Kasumi-1 (cell line): ENCODE measurements at places on chromosomes 6 and 20.

DNA sequence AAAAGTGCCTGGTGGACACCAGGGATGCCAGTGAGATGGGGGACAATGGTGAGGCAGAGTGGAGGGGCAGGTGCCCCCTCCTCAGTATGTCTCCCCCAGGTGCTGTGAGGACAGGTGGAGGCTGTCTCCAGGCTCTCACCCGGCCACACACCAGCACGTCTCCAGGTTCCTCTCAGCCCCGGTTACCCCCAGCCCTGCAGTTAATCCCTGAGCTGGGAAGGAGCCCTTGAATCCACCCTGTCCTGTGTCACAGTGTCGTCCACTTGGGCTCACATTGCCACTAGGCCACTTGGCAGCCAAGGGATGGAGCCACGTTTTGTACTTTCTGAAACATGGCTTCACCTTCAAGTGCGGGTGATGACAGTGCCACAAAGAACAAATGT, 21.7 kb upstream of the HLA-B start:
- DNase-seq = no peak

GRCh38 chr6:23478312-23478711, 647.7 kb upstream of the NRSN1 start:
- no peak for DNase-seq

GRCh38 chr6:160348223-160349019, at the start of gene SLC22A3:
Gene SLC22A3 (plus strand): TSS chr6:160348378. CDS start chr6:160348420, 42 bp downstream.
- no peak for DNase-seq

GRCh38 chr20:33359399-33360261, 41.7 kb downstream of the CDK5RAP1 start:
- no peak for DNase-seq

DNA sequence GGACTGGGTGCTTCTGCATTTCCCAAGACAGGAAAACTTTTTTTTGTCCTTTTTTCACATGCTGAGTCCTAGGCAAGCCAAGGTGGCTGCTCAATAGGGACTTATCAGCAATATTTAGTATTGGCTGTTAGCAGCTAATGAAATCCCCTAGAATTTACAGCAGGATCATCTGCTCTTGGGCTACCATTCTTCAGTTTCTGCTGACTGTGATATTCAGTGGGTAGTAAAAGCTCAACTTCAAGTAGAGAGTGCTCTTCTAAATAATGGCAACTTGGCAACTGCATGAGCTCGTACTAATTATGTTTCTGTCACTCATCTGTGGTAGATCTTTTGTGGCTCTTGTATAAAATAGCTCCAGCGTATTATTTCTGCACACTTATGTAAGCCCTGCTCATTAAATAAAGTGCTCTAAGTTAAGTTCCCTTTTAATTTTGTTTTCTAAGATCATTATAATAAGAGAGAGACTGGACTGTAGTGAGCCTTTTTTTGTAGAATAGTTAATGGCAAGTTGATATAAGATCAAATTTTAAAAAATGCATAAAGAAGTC, 110.3 kb downstream of the SLC35F1 start:
- no peak for DNase-seq

DNA sequence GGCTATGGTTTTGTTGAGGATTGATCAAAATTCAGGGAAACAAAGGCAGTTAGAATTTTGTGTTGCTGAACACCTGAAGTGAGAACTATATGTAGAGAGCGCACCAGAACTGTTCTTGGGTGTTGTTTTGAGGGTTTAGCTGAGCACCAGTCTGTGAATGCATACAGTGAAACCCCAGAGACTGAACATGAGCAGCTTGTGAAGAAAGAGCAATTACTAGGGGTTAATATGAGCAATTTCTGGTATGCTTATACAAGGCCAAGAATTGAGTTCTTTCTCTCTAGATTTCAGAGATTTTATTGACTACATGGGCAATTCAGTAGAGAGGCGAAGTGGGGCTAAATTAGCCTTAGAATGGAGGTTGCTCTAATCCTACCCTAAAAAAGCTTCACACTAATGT, 93.9 kb downstream of the CD2AP start:
- DNase-seq = no peak

DNA sequence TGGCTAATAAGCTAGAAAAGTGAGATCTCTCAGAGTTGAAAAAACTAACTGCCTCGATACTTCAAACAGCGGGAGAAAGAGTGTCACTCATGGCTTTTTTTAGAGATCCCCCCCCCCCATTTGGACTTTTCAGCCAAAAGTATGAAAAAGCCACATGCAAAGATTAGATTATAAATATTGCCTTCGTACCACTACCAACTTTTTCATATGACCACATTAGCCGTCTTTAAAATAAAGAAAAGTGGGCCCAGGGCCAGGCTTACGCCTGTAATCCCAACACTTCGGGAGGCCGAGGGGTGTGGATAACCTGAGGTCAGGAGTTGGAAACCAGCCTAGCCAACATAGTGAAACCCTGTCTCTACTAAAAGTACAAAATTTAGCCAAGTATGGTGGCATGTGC, 4.4 kb downstream of the PGK2 start:
- no peak for DNase-seq

- no peak for DNase-seq
Measured at GRCh38 chr6:50610562-50610961, 102.8 kb upstream of the TFAP2D start.

DNA sequence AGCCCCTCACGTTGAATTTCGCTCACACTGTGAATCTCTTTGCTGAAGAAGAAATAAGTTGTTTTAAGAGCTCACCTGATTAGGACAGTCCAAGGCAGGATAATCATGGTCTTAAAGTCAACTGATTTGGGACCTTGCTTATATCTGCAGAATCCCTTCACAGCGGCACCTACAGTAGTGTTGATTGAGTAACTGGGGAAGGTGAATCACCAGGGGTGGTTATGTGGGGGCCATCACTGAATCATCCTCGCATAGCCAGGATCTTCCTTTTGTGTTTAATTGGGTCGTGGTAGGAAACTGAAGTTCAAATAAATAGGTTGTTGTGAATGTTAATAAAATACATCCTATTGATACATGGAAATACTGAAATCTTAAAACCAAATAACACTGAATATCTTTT, 20.2 kb upstream of the MICA start:
- no peak for DNase-seq

- DNase-seq = no peak
Measured at GRCh38 chr6:30884521-30885480, 482 bp downstream of the DDR1 start.

DNA sequence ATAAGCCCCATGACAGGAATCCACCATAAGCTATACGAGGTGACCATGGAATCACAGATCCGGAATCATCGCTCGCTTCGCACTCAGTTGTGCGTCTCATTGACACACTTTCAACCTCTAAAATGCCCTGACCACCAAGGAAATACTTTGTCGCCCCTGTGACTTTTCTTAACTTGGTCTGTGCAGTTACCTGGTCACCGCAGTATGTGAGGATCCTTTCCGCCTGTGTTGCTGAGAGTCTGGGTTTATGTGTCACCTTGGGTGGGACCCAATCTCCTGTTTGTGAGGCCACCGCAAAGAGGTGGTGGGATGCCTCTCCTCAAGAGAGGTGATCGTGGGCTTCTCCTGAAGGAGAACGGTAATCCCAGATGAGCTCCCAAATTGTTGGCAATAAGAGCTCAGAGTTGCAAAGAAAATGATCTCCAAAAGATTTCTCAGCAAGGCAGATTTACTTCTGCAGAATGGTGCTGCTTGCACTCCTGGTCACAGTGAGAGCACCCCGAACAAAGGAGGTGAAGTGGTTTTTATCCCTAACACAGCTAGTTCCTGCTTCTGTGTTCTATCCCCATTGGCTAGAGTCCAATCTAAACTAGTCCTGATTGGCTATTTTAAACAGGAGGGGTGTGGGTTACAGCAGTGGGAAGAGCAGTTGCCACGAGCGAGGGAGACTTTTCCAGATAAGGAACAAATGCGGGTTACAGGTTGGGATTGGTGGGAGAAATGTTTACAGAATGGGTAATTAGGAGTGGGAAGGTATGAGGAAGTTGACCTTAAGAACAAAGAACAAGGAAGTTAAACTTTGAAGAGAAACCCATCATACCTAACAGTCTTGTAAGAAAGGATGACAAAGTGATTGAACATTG, 9.1 kb upstream of the ZNFX1 start:
- DNase-seq = peak; percentile 56

GRCh38 chr6:125041740-125042459, 79.7 kb downstream of the RNF217 start:
- no peak for DNase-seq

GRCh38 chr20:9302091-9302462, 212.3 kb upstream of the LAMP5 start:
- no peak for DNase-seq

- DNase-seq = no peak
Measured at GRCh38 chr6:25061289-25061936, 125.7 kb upstream of the RIPOR2 start.

DNA sequence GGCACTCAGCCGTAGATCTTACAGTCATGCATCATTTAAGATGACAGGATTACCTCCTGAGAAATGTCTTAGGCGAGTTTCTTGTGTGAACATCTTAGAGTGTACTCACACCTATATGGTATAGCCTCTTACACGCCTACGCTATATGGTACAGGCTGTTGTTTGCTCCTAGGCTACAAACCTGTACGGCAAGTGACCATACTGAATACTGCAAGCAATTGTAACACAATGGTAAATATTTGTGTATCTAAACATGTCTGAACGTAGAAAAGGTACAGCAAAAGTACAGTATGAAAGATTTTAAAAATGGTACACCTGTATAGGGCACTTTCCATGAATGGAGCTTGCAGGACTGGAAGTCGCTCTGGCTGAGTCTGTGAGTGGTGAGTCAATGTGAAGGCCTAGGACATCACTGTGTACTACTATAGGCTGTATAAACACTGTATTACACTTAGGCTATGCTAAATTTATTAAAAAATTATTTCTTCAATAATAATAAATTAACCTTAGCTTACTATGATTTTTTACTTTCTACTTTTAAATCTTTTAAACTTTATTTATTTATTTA, 541 bp upstream of the IL20RA start:
- no peak for DNase-seq

GRCh38 chr20:56796345-56796744, 167.2 kb downstream of the TFAP2C start:
- no peak for DNase-seq

GRCh38 chr6:63844287-63844686, 208.7 kb downstream of the PHF3 start:
- no peak for DNase-seq

GRCh38 chr20:25011261-25011660, 18.7 kb upstream of the APMAP start:
- no peak for DNase-seq

GRCh38 chr20:53623454-53624211, 30.0 kb upstream of the ZNF217 start:
- peak; percentile 88 for DNase-seq

- no peak for DNase-seq
Measured at GRCh38 chr6:105664931-105665330, 262.0 kb upstream of the PREP start.

DNA sequence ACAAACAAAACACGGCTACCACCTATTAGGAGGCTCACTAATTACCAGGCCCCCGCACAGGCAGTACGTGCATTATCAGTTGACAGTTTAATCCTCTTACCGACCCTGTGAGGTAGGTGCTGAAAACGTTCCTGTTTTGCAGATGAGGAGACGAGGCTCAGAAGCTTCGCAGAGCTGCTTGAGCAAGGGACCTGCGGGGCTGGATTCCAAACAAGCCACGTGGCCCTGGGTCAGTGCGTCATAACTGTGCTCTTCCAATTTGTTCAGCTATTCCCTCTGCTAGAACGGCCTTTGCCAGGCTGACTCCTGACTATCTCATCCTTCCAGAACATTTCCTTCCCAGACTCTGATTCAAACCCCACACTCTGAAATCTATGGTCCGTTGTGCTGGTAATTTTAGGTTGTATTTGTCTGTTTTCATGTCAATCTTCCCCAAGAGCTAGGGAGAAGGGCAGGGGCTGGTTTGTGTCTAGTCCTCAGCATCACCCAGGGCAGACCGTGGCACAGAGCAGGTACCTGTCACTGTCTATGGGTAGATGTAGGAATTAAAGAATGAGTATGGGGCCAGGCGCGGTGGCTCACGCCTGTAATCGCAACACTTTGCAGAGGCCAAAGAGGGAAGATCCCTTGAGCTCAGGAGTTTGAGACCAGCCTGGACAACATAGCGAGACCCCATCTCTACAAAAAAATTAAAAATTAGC, 28.8 kb upstream of the TLDC2 start:
- no peak for DNase-seq

- no peak for DNase-seq
Measured at GRCh38 chr20:63594043-63594561, 20.1 kb upstream of the HELZ2 start.

DNA sequence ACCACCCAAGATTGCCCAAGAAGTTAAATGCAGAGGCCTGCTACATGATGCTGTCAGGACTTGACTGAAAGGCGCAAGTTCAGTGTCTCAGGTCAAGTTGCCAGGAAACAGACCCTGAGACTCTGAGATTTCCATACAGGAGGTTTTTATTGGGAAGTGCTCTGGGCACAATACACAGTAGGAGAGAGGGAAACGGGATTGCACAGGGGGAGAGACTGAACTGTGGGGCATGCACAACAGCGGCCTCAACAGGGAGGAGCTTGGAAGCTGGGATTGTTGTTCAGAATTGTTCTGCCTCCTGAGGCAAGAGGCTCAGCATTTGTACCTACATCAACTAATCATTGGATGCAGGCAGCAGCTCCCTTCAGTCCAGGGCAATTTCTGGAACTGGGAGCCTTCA, 6.7 kb downstream of the STX11 start:
- no peak for DNase-seq

- DNase-seq = no peak
Measured at GRCh38 chr6:105135056-105135455, 44.8 kb downstream of the POPDC3 start.

- DNase-seq = no peak
Measured at GRCh38 chr6:88168362-88168761, 2.2 kb upstream of the CNR1 start.

DNA sequence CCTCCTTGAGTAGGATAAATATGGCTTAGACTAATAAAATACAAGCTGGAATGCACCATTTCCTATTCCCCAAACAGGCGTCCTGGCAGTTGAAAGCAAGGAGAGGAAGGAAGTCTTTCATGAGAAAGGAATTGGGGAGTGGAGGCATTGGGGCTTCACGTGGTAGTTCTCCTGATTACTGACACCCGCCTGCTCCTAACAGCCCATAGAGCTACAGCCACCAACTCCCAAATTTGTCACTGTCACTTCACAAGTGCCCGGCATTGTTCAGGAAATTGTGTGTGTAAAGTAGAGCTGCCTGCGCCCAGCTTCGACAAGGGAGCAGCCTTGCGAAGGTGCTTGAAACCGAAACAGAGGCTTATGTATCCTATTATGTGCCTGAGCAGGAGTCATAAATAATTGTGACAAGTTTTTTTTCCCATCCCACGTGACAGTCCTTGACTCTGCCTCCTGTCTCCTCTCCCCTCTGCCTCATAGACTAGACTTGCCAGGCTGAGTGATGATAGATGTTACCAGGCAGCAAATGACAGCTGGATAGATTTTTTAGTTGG, 301.7 kb upstream of the ZFP64 start:
- DNase-seq = no peak

- DNase-seq = no peak
Measured at GRCh38 chr6:17591287-17591686, 8.8 kb upstream of the FAM8A1 start.

DNA sequence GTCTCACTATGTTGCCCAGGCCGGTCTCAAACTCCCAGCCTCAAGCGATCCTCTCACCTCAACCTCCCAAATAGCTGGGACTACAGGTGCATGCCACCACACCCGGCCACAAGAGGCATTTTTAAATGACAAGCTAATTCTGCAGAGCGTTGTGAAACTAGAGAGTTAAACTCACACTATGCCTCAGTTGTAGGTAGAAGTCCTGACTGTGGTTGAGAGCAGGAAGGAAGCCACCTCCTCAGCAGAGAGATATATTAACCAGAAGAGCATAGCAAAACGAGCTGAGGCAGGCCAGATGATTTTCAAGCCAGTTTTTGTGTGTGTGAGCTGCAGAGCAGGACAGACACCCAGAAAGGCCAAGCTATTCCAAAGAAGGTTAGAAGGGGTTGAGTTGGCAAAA, 150.3 kb downstream of the MBOAT1 start:
- peak; percentile 14 for DNase-seq
